Cerebellar nuclear complex (tissue), 1 donor: ENCODE measurements at places on chromosomes 6 and 20.

DNA sequence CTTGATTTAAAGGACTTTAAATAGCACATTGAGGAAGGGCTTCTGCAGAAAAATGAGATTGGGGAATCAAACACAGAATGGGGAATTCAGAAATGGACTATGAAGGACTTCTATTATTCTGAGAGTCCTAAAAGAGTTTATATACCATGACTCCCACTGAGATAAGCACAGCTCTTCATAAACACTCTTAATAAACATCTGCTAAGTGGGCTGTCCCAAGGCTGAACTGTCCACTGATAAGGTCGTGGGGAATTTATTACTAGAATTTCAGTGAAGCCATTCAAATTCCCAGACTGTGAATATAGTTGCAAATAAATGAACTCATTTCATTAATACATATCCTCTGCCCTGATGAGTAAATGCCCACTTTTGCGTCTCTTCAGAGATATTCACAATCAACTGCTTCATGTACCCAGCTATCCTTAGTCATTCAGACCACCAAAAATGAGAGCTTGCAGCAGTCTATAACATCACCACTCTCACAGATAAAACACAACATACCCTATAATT lies 468.2 kb upstream of the RUNX2 start:
- DNase-seq, result no peak

- peak; percentile 7 for DNase-seq
Observed at GRCh38 chr6:5260661-5261544, at the start of the genes FARS2 and LYRM4. TSS of gene FARS2 (plus strand) at chr6:5261513. TSS of gene LYRM4 (minus strand) at chr6:5260950. CDS start at chr6:5260733, 217 bp downstream.

DNA sequence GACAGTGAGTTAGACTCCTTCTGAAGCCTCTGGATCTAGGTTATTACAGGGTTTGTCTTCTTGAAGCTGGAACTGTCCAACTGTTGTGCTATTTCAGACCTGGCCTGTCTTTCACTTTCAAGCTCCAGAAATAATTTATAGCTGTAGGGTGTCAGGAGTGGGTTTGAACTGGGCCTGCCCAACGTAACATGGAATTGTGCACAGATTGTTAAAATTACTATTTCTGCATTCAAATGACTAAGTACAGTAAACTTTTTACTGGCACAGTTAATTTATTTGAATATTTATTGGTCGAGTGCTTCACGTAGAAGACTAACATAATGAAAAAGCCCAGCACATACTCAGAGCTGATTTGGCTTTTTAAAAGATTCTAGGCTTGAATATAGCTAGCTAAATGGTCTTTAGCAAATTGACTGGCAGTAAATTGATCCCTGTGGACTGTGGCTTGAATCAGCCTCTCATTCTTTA lies 74.3 kb downstream of the ARID1B start:
- no peak for DNase-seq

- DNase-seq, result no peak
Observed at GRCh38 chr20:32775336-32775991, 13.3 kb downstream of the DNMT3B start.

DNA sequence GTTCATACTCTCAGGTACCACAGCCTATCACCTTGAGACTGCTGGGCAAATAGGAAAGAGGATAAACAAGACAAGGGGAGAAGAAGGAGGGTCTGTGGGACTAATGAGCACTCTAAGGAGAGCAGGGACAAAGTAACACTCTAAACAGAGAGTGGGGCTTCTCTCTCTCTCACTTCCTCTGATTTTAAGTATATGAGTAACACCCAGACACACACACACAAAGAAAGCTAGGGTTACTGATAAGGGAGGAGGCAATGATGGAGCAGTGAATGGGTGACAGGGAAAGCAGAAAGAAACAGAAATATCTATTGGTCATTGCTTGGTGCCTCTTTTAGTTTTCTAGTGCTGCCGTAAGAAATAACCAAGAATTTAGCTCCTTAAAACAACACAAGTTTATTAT lies 96.2 kb upstream of the RNF217 start:
- no peak for DNase-seq

DNA sequence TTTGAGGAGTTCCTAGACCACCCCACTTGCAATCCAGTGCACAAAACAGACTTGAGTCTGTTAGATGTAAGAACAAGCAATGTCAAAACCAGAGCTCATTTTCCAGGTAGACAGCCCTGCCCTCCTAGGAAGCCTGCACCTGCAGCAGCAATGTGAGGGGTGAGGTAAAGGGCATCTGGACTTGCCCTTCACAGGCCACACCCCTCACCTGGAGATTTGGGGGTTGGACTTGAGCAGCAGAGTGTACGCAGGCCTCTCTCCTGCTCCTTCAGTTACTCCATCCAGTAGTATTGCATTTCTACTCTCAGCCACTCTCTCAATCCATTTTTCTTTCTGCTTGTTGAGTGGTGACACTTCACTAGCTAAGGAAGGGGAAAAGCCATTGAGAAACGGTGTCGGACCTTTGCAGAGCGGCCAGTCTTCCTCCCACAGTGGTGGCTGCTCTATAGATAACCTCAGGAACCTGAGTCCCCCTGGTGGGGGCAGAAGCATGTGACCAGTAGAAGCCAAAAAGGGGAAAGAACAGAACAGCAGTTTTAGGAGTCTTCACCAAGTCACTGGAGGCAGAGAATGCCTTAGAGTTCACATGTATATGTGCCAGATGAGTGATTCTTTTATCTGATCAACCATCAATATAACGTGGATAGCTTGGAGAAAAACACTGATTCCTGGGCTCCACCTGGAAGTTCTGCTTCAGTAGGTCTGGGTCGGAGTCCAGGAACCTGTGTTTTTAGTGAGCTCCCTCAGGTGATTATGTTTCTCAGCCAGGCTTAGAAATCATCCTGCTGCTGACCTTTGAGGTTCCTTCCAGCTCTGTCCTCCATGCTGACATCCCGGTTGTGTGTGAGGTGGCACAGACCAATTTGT lies 28.0 kb downstream of the ARFGEF2 start:
- no peak for DNase-seq

DNA sequence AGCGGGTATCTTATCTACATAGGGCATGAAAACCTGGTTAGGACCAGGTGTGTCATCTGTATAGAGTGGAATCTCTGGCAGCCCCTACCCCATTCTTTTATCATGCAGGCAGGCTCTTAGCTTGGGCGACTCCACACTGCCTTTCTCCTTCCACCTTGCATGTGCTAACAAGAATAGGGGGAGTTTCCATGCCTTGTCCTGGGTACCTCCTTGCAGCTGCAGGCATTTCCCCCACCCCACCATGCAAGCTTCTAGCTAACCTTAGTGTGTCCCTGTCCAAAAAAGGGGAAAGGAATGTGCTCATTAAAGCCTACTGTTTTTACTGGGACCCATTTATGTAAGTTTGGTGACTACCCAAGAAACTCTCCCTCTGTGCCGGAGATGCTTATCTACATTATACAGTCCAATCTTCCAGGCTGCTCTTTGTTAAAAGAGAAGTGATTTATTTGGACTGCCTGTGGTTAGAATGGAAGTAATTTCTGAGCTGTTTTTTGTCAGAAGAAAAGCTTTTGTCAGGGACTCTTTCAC lies 10.5 kb upstream of the CEP43 start:
- no peak for DNase-seq

- no peak for DNase-seq
Observed at GRCh38 chr6:80304014-80304413, 197.5 kb downstream of the BCKDHB start.

DNA sequence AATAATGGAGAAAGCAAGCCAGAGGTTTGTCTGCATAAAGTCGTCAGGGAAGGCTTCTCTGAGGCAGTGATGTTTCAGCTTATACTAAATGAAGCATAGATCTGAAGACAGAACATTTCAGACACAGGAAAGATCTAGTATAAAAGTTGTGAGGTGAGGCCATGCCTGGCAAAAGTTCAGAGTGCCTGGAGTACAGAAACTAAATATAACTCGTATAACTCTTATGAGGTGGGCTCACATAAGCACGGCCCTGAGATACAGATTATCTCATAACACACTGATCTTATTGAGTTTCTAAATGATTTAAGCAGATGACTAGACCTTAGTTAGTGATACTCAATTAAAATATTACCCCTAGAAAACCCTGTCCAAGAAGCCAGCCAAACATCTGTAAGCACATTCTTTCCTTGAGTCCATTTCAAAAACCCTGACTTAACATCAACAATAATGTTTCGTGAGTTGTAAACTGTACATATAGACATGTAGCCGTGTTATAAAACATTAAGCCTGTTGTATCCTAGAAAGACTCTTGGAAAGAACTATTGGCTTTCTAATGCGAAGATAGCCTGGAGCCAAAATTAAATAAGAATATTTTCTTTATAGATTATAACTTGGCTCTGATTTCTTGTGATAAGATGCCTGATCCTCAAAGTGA lies 667.6 kb downstream of the TENT5A start:
- DNase-seq, result no peak

DNA sequence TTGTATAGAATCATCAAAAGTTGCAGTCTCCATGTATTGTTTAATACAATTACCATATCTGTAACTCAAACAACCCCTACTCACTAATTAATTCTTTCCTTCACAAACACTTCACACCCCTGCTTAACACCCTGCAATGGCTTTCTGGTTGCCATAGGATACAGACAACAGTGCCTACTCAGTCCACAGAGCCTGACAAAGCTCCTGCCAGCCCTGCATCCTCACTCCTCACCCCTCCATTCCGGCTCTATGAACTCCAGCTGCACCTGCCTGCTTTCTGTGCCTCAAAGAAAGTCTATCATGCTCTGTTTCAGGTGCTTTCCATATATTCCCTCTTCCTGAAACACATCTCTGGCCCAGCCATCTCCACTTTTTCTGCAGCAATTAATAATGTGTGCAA lies 253.4 kb downstream of the HACE1 start:
- no peak for DNase-seq

GRCh38 chr20:63915471-63915870 lies 20.5 kb downstream of the DNAJC5 start:
- DNase-seq, result no peak

DNA sequence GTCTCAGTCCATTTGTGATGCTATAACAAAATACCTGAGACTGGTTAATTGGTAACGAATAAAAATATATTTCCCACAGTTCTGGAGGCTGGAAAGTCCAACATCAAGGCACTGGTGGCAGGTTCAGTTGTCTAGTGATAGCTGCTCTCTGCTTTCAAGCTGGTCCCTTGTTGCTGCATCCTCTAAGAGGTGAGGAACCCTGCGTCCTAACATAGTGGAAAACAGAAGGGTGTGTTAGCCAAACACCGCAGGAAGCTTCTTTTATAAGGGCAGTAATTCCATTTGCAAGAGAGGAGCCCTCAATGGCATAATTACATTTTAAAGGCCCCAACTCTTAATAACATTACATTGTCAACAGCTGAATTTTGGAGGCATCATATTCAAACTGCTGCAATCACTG lies 372.7 kb downstream of the ADGRB3 start:
- no peak for DNase-seq
